Kidney tubule cell (primary cell): ENCODE measurements at places on chromosomes 5 and 9.

GRCh38 chr5:14445013-14445412 is 136.6 kb upstream of the OTULINL start:
- peak; percentile 73 for DNase-seq

- no peak for DNase-seq
Measured at GRCh38 chr9:2243666-2244555, 228.8 kb downstream of the SMARCA2 start.

GRCh38 chr5:28281351-28281750 is 1243.0 kb upstream of the CDH9 start:
- DNase-seq = no peak

- DNase-seq = no peak
Measured at GRCh38 chr5:169895926-169896325, 84.4 kb downstream of the INSYN2B start.

GRCh38 chr5:172178301-172178987 is 9.6 kb downstream of the STK10 start:
- no peak for DNase-seq

- no peak for DNase-seq
Measured at GRCh38 chr5:5739490-5739945, 317.0 kb downstream of the ICE1 start.

GRCh38 chr5:170303549-170303948 is 6.0 kb upstream of the LCP2 start:
- DNase-seq = no peak
